H54 (cell line): ENCODE measurements at places on chromosomes 3 and 15.
A peak's percentile ranks its signal among the peaks of the same experiment; 100 is the strongest.

DNA sequence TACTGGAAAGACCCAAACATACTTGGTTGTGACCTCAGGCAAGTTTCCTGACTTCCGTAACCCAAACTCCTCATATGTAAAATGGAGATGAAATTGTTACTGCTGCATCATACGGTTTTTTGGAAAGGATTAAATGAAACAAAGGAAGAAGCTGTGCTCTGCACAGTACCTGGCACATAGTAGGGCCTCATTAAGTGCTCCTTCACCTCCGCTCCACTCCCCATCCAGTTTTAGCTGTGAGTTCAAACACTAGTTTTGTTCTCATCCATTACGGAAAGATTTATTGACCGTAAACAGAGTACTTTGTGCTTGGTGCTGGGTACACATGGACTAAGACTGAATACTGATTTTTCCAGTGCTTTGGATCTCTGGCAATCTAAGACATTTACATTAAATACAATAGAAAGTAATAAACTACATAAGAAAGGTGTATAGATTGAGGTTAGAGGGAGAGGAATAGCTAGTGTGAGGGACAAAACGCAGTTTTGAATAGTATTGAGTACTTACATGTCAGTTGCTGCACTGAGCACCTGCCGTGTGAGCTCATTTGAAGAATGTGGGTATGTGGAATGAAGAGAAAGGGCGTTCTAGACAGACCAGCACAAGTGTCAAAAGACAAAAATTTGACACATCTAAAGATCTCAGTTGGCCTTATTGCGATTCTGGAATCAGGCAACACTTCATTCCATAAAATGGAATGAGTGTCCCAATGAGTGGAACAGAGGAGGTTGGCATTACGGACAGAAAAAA lies 594 bp upstream of the ICE2 start:
- DNase-seq: no peak

DNA sequence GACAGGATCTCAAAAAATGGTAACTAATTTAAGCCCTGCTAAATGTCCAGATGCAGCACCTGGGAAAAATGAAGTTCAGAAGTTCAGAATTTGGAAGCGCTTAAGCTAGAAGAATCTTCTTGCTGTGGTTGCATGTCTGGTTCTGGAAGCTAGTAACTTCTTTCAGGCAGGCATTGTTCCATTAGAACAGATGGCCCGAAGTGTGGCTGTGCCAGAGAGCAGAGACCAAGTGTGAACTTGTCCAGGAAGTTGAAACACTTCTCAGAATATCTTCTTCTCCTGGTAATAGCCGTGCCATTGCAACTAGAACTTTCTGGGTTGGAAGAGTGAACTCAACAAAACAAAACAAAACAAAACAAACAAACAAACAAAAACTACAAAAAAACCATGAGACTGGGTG lies 80.0 kb downstream of the MITF start:
- DNase-seq: no peak

DNA sequence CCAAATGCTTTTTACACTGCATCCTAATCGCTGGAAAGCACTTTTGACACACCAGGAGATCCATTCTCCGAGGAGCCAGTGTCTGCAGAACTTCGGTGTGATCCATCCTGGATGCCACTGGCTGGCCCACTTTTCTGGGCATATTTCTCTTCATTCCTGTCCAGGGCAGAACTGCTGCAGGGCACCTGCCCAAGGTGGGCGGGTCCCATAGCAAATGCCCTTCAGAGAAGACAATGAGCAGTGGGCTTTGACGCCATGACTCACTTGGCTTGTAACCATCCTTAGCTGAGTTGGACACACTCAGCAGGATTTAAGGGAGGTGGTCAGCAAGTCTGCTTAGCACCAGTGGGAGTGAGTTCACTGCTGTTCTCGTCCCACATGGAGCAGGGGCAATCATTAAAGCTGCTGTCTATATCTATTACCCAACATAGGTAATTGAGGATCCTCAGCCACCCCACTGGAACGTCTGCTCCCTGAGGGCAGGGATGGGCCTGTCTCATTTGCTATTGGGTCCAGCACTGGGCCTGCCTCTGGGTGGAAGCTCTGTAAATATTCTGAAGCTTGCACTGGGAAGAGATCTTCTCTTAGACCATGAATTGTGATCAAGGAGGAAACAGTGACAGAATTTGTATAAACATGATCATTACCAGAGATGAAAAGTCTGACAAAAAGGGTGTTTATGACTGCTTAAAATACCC lies 112.7 kb upstream of the IQSEC1 start:
- no peak for DNase-seq

DNA sequence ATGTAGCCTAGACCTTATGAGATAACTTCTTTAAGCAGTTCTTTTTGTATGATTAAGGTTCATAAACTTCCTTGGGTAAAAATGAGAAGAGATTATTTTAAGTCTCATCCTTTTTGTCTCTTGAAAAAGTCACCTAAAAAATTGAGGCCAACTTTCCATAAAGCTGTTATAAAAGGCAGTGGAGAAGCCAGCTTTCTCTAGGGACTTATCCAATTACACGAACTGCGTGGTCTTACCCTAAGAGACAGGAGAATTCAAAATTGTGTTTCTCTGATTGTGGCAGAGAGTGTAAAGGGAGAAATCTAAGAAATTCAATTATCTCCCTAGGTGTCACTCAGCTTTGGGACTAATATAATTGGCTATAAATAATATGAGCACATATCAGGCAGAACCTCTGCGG lies 262.0 kb downstream of the SHOX2 start:
- no peak for DNase-seq

DNA sequence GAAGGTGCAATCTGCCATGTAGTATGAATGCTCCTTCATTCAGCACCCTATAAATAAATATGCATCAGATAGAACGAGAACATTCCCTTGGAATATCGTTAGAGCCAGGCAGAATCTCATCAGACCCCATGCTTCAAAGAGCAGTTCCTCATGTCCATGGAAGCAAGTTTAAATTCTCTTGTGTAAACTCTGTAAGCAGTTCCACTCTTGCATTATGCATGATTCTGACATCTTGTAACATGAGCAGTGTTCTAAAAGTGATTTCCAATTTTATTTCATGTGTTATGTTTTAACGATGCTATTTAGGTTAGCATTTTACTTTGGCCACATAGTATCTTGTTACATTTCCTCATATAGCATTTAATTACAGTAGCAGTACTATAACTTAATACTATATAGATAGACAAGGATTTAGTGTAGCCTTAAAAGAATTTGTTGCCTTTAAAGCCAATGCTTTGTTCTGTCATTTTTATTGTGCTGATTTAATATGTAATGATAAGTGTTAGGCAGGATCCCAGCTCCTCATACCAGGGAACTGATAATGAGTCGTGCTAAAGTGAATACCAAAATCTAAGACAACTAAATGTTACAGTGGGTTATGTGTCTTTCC lies 161.2 kb upstream of the NECTIN3 start:
- no peak for DNase-seq

GRCh38 chr3:100033903-100034471 lies 80.3 kb downstream of the FILIP1L start:
- no peak for DNase-seq

DNA sequence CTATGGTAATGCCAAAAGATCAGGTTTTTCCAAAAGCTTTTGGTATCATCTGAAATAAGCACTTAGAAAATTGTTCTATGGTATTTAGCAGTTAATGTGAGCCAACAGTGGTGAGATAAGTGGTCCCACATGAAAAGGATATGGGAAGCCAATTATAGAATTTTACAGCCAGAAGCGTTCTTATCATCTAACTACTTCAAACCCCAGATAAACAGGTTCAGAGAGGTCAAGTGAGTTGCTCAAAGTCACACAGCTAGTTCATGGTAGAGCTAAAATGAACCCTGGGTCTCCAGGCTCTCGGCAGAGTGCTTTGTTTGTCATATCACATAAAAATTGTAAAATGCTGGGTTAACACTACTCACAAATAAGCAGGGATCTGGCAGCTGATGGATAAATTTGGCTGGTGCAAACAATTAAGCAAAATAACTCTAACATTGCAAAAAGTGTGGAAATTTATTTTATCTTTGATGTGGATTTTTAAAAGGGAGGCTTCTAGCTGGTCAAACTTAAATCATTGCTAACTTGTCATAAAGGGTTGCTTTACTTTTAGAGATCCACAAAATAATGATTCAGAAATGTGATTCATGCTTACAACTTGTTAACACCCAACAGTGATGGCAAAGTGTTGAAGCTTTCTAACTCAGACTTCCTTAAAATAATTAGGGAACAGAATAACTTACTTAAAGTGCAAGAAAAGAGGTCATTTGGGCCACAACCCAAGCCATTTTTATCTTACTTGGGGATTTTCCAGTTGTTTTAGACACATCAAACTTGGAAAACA lies 202.8 kb upstream of the TBC1D5 start:
- DNase-seq: no peak

DNA sequence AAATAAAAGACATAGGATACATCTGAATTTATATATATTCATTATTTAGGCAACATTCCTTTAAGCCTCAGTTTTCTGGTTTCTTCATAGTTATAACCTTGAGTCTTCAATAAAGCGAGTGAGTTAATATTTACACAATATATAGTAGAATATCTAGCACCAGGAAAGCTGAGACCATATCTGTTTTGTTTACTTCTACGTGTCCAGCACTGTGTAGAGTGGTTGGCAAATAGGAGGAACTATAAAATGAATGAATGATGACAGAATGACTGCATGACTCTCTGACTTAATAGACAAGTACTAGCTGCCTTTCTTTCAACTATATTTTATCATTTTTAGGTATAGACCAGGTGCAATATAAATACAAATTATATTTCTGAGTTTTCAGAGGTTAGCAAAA lies 197.8 kb upstream of the RBMS3 start:
- no peak for DNase-seq

DNA sequence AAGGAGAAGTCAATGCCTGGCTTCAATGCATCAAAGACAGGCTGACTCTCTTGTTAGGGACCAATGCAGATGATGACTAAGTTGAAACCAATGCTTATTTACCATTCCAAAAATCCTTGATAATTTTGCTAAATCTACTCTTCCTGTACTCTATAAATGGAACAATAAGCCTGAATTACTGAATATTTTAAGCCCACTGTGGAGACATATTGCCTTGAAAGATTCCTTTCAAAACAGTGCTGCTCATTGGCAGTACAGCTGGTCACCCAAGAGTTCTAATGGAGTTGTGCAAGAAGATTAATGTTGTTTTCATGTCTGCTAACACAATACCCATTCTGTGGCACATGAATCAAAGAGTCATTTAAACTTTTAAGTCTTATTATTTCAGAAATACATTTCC lies 181.0 kb upstream of the CBLB start:
- no peak for DNase-seq

- peak; percentile 15 for DNase-seq
These were observed 843 bp downstream of the CHRNA5 start for GRCh38 chr15:78565951-78566774.

- DNase-seq: no peak
These were observed 33.6 kb downstream of the EAF1 start for GRCh38 chr3:15460891-15461531.

GRCh38 chr3:143633816-143634215 lies 214.5 kb downstream of the SLC9A9 start:
- no peak for DNase-seq

DNA sequence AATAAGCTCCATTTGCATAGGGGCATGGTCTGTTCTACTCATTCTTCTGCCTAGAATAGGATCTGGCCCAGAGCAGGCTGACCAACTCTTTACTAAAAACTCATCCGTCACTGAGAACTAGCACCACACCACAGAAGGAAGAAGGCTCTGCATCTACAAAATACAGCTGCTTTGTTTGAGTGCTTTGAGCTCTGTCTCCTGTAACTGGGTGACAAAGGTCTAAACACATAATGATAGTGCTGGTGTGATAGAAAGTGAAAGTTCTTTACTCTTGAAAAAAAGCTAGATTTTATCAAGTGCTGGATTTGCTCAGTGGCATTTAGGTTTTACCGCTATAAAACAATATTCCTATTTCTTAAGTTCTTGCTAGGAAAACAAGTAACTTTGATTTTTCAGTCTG lies 140.7 kb downstream of the FHIT start:
- no peak for DNase-seq

DNA sequence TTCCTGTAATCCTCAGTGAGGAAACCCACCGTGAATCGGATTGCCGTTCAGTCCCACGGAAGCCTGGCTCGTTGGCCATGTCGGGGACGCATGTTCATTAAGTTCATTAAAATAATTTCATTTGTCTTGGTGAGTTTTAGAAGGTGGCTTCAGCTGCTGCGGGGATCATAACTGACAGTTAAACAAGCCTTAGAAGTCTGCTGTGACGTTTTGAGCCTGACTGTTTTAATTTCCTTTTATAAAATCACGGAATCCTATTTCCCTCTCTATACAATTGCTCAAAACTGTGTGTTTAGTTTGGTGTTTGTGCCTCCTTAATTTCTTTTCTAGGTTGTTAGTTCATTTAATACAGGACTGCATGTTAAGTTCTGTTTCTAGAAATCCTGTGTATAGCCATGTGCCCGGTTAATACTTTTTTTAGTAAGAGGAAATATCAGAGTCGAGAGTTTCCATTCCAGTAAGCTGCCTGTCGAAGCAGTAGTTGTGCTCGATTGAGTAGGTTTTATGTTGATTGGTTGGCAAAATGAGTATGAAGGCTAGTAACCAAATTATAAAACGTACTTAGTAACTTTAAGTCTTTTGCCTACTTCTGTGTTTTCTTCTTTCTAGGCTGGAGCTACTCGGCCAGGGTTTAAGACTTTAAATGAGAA lies 705 bp downstream of the NIPA2 start:
- no peak for DNase-seq

- no peak for DNase-seq
These were observed 29.2 kb upstream of the TPRG1 start for GRCh38 chr3:189142527-189142926.

GRCh38 chr3:197017003-197017402 lies 12.6 kb downstream of the MELTF start:
- no peak for DNase-seq

DNA sequence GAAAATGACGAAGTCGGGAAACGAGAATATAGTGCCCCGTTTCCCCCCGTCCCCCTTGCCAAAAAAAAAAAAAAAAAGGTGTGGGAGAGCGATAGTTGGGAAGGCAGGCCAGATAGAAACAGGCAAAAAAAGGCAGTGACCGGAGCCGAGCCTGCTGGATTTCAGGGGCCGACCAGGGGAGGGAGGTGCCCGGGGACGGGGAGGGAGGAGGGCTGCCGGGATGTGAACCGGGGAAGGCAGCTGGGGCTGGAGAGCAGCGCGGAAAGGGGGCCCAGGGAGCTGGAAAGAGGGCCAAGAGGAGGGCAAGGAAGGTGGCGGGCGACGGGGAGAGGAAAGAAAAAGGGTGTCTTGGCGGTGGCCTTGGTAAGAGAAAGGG lies 837 bp downstream of the LRRN1 start:
- DNase-seq: no peak

DNA sequence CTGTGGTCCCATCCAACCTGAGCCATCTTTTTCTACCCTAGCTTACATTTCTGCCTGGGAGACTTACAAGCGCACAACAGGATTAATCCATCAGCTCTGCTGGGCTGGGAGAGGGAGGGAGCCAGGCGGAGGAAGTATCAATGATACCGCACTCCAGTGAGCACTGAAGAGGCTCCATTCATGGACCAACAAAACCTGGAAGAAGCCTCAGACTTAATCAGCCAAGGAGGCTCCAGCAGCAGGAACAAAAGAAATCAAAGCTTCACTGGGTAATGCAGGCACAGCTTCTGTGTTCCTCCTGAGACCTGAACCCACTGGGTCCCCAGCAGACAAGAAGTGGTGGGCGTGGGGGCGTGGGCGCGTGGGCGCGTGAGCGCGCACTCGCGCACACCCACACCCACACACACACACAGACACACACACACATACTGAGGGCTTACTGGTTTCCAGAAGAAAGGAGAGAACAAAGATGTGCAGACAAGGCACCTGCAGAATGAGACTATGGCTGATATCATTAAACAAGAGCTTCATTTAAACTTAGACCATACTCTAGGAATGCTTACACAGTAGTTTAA lies 87.0 kb upstream of the BOC start:
- no peak for DNase-seq
